H1 (cell line): ENCODE measurements at places on chromosomes 16 and 17. TPM values are rescaled to one million over a fixed set of nuclear protein-coding genes. Genes with fewer than 3 reads are reported as not detected.

DNA sequence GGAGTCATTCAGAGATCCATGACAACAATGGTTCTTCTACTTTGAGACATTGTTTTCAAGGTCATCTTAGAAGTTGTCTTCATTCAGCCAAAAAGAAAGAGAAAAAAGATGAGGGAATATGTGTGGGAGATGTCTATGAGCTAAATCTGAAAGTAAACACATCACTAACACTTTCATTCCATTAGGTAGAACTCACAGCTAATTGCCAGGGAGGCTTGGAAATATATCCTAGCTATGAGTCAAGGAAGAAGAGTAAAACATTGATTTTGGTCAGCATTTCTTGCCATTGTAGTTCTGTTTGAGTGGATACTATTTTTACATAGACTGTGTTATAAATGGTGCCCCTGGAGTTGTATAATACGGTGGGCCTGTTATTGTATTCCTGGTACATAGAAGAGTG lies 316.4 kb upstream of the MYOCD start:
- DNase-seq, result no peak

GRCh38 chr16:18969050-18969854 lies 14.5 kb upstream of the TMC7 start:
- DNase-seq, result peak; percentile 54

MT1E gene
- 109 and 117 TPM in 2 replicates for polyA plus RNA-seq

KRT33B gene
- not detected in 2 replicates for polyA plus RNA-seq

OR3A3 gene
- polyA plus RNA-seq, result not detected in 2 replicates

DNA sequence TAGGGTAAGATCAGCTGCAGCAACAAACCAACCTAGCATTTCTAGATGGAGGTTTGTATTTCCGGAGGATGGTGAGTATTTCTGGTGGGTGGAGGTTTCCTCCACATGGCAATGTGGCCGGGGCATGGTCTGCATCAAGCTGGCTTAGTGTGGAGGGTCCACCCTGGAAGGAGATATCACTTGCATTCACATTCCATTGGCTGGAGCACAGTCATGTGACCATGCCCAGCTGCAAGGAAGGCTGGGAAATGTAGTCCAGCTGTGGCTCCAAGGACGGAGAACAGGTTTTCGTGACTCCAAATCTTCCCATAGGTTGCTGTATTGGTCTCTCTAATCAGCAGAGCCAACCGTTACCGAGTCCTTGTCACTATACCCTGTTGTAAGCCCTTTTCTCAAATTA lies 68.7 kb downstream of the RAI1 start:
- DNase-seq, result peak; percentile 69

GRCh38 chr17:34299027-34299426 lies 13.5 kb downstream of the CCL11 start:
- no peak for DNase-seq

GRCh38 chr17:31431852-31432658 lies 40.6 kb downstream of the RAB11FIP4 start:
- no peak for DNase-seq

DNA sequence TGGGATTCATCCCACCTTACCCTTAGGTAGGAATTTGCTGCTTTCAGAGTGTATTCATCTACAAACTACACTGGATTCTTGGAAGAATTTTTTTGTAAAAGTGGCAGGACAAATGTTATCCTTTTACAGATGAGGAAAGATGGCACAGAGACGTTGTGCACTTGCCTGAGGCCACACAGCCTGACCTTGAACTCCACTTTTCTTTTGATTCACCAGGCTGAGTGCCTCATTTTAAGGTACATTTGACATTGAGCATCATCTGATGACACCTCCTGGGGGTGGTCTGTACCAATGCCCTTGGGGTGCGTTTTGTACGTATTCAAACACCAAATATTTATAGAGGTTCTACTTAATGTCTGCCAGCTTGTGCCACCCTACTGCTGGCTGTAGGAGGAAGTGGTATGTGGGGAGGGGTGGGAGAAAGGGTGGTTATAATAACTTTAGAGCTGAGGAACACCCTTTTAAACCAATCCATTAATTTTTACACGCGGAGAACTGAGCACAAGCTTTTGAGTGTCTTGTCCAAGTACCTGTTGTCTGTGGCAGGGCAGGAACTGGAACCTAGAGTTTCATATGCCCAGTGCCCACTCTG lies 29.1 kb downstream of the HS3ST3B1 start:
- no peak for DNase-seq

GRCh38 chr16:80924372-80924978 lies 82.2 kb downstream of the CMC2 start:
- DNase-seq, result peak; percentile 66

- DNase-seq, result no peak
These were observed 21.1 kb downstream of the FOXN1 start for GRCh38 chr17:28527181-28527681.

DNA sequence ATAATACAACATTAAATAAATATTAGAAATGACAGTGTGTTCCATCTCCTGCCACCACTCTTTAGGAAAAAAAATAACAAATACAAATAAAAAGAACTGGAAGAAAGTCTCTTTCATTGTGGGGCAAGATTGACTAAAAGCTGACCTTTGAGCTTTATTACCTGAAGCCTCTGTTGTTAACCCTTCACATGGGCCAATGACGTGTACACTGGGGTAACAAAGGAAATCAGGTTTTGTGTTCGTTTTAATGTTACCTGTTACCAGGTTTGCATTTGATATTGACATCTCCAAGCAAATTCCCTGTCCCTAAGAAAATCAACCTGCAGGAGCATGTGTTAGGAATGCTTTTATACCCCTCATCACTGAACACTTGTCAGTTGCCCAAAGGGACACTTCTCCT lies 39.0 kb downstream of the NLK start:
- DNase-seq, result no peak

DNA sequence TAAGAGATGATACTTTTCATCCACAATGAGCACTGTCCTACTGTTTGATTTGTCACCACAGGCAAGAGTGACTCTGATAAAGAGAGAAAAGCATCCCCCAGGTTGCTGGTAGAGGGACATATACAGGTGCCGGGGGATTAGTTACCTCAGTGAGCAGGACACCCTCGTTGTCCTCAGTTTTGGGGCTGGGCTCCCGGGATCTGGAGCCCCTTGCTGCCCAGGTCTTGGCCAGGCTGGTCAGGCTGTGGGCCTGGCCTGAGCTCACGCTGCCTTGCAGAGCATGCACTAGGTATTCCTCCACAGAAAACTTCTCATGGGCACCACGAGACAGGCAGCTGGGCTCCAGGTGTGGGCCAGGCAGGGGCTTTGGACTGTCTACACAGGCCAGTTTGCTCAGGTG lies 24.4 kb upstream of the SPATA32 start:
- no peak for DNase-seq

WNT3 gene
- 0.56 and 0.96 TPM in 2 replicates for polyA plus RNA-seq

GRCh38 chr17:50176559-50177357 lies 11.0 kb downstream of the SGCA start:
- no peak for DNase-seq

- DNase-seq, result peak; percentile 84
These were observed 2.0 kb upstream of the SPHK1 start for GRCh38 chr17:76382351-76382802.

GRCh38 chr17:80668375-80669148 lies 123.9 kb downstream of the RPTOR start:
- DNase-seq, result no peak

DNA sequence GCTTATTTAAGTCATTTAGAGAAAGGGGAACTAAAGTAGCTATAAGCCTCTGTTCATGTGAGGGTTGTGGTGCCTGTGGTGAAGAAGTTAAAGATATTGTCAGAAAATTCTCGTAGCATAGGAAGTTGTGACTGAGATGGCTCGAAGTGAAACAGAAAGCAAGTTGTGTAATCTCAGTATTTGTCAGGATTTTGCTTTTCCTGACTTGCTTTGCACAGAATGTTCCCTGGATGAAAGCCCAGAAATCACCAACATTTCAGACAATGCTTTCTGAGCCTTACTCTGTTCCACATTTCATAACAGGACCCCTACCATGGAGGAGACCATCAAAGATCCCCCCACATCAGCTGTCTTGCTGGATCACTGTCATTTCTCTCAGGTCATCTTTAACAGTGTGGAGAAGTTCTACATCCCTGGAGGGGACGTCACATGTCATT lies 10.6 kb downstream of the CALCOCO2 start:
- no peak for DNase-seq

- DNase-seq, result no peak
These were observed 3.9 kb downstream of the CCR7 start for GRCh38 chr17:40561294-40561870.

DNA sequence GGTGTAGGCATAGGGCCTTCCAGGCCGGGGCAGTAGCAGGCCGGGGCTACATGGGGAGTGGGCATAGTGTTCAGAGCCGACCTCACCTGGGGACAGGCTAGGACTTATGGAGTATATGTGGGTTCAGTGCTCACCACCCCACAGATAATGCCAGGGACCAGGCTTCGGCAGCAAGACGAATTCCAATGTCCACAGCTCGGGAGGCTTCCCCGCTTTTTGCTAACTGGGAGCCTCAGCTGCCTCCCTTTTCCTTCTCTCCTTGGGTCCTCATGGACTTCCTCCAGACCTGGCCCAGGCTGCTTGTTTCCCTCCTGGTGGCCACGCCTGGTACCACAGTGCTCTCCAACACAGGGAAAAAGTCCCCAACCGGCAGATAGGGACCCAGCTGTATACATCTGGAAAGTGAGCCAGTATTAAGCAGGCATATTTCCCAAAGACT lies 20.1 kb upstream of the SLC46A1 start:
- peak; percentile 84 for DNase-seq

ARL5C gene
- polyA plus RNA-seq, result not detected in 2 replicates

KRTAP2-1 gene
- not detected in 2 replicates for polyA plus RNA-seq

GRCh38 chr16:78589331-78589730 lies 489.9 kb downstream of the WWOX start:
- DNase-seq, result no peak

- no peak for DNase-seq
These were observed 24.5 kb downstream of the CLUH start for GRCh38 chr17:2687074-2687418.

LCAT gene
- polyA plus RNA-seq, result 9.4 and 11.6 TPM in 2 replicates

MYLK3 gene
- polyA plus RNA-seq, result 0.14 and 0.19 TPM in 2 replicates

- no peak for DNase-seq
These were observed 271.1 kb upstream of the TNRC6C start for GRCh38 chr17:77687417-77687816.

- no peak for DNase-seq
These were observed 15.3 kb upstream of the GNA13 start for GRCh38 chr17:65071861-65072260.

GRCh38 chr17:21019976-21020586 lies 22.7 kb downstream of the USP22 start:
- DNase-seq, result no peak

PRR29 gene
- 0.83 and 0.96 TPM in 2 replicates for polyA plus RNA-seq

HSPB9 gene
- polyA plus RNA-seq, result 0.25 and 0.27 TPM in 2 replicates

- no peak for DNase-seq
These were observed at the start of gene EME2 for GRCh38 chr16:1772362-1772907. Gene EME2, plus strand, starts transcription at chr16:1772810. Its CDS starts 418 bp downstream, at chr16:1773228.

GRCh38 chr16:29940656-29941055 lies 14.6 kb upstream of the KCTD13 start:
- no peak for DNase-seq

ZFPM1 gene
- polyA plus RNA-seq, result 0.74 and 1.4 TPM in 2 replicates

FOXN1 gene
- polyA plus RNA-seq, result not detected in 2 replicates

DNA sequence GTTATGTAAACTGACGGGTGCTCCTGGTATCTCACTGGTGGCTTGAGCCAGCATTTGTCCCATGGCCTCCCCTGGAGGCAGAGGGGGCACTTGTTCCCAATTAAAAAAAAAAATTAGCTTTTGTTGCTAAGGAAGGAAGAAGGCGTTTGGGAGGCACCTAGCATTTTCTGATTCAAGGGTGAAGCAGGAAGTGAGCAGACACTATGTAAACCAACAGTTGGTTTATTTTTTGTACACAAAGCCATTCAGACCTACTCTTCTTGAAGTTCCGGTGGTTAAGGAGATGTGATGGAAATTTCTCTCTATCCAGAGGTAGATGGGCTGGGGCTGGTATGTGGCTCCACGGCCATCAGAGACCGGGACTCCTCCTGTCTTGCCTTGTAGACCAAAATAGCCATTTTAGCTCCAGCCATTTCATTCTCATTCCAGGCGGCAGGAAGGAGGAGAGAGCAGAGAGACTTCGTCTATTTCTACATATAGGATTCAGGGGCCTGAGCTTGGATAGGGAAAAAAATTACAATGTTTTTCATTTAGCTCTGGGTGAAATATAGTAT lies 103.0 kb downstream of the SNX29 start:
- no peak for DNase-seq

DNA sequence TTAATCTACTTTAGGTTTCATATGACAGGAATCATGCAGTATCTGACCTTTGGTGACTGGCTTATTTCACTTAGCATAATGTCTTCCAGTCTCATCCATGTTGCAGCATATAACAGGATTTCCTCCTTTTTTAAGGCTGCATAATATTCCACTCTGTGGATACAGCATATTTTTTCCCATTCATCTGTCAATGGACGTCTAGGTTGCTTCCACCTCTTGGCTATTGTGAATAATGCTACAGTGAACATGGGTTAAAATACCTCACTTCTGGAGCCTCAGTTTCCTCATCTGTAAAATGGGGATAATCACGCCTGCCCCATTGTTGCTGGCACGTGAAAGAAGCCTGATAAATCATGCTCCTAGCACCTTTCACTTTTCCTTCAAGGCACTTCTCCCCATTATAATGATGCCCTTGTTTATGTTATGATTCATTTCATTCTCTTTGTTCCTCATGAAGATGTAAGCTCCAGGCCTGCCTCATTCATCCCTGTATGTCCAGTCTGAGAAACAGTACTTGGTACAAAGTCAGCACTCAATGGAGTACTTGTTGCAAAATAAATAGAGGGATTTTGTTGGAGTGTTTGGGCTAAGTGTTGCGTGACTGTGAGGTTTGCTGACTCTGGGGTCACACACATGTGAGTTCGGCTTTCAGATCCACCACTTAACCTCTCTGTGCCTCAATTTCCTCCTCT lies 59.6 kb downstream of the ABAT start:
- DNase-seq, result no peak

DNA sequence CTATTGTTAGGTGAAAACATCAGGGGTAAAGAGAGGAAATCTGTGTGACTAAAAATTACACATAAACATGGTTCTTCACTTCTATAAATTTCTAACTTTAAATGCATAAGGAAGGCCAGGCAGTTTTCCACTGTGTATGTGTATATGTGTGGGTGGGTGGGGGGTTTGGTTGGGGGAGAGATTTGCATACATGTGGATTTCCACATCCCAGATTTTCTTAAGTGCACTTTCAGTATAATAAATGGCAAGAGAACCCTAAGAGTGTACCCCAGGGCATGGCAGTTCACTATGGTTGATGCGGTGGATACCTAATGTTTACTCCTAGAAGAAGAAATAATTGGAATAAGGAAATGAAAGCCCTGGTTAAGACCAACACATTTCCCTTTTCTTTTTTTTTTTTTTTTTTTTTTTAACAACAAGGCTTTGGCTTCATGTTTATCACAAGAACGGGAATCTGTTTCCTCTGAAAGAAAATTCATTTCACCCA lies 451.8 kb upstream of the CCL2 start:
- no peak for DNase-seq

TBC1D3D gene
- 0.06 TPM in 1 of 2 replicates, not detected in the other for polyA plus RNA-seq
